NCI-H524 treated with DMSO at 0.1 percent for 48 hours (cell line): ENCODE measurements at places on chromosomes 7 and 10.

DNA sequence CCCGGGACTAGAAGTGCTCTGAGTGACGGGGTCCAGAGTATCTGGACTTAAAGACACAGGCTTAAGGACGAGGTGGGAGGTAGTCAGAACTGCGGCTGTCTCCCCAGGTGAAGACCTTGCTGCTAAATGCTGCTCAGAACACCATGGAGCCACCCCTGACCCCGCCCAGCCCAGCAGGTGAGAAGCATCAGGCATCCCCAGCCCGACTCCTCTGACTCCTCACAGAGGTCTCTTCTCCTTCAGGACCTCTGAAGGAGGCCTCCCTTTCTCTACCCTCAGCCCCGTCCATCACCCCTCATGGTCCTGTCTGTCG is 5.8 kb downstream of the NFKB2 start:
- DNase-seq, result no peak

GRCh38 chr7:111671927-111672326 is 109.6 kb upstream of the IMMP2L start:
- no peak for DNase-seq

DNA sequence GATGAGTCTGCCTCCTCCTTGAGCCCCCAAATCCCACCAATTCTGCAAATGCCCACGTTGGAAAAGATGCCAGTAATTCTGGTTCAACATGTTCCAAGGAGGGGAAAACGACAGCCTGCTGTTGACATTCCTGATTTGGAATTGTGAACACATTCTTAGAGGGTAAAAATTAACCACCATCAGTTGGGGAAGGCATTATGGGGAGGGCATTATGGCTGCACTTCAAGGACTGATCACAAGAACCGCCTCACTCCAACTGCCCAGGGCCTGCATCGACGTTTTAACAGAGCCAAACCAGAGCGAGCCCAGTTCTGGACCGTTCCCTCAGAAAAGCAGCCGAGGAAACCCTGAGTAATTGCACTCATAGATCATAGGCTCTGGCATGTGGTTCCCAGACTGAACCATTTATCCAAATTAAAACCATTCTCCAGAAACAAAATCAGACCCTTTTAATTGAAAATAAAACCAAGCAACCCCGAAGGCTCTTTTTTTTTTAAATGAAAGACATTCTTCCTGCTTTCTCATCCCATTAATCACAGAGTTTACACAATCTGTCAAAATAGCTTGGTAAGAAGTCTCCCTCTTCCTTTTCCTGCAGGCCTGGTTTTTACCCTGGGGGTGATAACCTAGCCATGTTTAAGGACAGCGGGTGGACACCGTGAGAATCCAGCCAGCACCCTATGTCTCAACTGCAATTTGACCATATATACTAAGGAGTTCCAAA is 8.0 kb downstream of the TNS3 start:
- DNase-seq, result no peak

- no peak for DNase-seq
Observed at GRCh38 chr7:31764462-31764861, 77.4 kb downstream of the PPP1R17 start.

DNA sequence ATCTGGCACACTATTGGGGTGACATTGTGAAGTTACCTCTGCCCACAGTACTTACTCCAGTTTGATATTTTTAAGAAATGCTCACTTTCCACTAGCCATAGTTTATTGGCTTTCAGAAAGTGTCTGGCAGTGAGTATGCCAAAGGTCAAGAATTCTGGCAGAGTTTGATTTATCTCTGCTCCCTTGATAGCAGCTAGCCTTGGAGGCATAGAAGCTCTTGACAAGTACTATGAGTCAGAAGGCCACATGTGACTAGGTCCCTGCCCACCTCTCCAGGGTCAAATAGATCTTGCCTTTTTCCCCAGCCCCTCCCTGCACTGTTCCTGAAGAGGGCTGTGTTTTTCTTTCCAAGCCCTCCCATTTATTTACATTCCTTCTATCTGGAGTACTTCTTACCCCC is 202.2 kb downstream of the AUTS2 start:
- no peak for DNase-seq

- DNase-seq, result no peak
Observed at GRCh38 chr7:105448181-105448580, 59.5 kb upstream of the SRPK2 start.

- DNase-seq, result no peak
Observed at GRCh38 chr10:17229016-17229716, 1.1 kb downstream of the VIM start.

GRCh38 chr7:93378131-93378760 is 146.1 kb downstream of the VPS50 start:
- DNase-seq, result no peak

- no peak for DNase-seq
Observed at GRCh38 chr10:125348536-125348935, 188.2 kb upstream of the CTBP2 start.

- no peak for DNase-seq
Observed at GRCh38 chr10:44851413-44851812, 59.7 kb upstream of the TMEM72 start.

DNA sequence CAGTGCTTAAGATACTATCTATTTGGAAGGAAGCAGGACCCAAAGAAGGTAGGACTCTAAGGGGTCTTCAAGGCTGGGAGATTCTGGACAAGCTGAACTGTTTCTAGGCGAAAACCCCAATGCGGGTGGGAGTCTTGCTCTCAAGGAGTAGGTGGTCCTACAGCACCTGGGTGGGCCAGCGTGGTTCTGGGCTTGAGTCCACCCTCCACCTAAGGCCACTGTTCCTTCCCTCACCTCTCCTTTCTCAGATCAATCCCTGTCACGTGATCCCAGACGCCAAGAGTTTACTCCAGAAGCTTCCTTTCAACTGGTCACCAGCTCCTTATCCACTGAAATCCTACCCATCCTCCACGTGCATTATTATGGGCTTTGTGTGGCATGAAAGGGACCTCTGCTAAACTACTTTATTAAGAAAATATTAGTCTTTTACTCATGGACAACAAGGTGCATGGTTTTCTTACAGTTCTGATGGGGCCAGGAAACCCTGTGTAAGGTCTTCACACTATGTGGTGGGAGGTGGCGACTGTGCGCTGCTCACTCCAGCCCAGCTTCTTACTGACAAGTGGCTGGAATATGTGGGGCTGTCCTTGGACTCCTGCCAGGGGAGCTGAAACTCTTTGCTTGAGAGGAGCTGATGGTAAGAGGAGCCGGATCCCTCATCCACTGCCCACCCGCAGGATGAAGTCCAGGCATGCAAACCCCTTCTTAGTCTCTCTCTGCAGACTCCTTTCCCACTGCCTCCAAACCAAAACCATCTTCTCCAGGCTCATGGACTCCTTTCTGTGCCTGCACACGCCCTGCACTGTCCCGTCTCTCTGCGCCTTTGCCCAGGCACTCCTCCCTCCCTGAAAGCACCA is 1.6 kb downstream of the ZNF746 start:
- DNase-seq, result no peak

GRCh38 chr7:70631718-70632117 is 500.2 kb upstream of the GALNT17 start:
- peak; percentile 85 for DNase-seq

- no peak for DNase-seq
Observed at GRCh38 chr7:140222814-140223213, 46.0 kb upstream of the KDM7A start.

DNA sequence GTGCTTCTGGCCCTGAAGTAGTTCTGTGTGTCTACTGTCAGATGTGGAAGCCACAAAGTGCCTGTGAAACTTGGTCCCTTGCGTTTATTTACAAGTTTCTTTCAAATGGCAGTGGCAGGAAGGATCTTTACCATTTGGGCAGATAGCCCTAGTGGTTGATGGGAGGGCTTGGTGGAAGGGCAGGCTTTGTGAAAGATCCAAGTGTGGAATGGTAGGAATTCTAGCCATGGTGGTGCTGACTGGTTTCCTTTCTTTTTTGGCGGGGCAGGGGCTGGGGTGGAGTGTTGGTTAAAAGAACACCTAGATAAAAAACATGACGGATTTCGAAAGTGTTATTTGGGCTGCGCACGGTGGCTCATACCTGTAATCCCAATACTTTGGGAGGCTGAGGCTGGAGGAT is 27.0 kb downstream of the AUTS2 start:
- DNase-seq, result no peak

- DNase-seq, result peak; percentile 9
Observed at GRCh38 chr10:44978570-44979280, at the start of gene DEPP1. TSS of gene DEPP1 (minus strand) at chr10:44978809. CDS start at chr10:44978030, 779 bp downstream.

DNA sequence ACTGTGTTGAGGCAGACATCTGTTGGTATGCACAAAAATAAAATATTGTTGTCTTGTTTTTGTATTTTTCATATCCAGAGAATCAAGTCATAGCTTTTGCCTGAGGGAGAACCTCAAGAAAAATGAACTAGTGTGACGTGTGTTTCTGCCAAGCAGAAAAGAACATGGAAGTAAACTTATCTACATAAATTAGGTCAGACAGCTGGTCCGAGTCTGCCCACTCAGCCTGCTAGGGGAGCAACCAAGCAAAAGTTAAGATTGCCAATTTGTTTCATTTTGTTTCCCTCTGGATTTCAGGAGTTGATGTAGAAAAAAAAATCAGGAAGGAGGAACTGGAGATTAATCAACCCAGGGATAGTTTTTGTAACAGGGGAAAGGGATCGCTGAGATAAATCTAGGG is 572.4 kb upstream of the LRRTM3 start:
- DNase-seq, result no peak

- DNase-seq, result no peak
Observed at GRCh38 chr10:109886037-109886780, 37.1 kb downstream of the XPNPEP1 start.

DNA sequence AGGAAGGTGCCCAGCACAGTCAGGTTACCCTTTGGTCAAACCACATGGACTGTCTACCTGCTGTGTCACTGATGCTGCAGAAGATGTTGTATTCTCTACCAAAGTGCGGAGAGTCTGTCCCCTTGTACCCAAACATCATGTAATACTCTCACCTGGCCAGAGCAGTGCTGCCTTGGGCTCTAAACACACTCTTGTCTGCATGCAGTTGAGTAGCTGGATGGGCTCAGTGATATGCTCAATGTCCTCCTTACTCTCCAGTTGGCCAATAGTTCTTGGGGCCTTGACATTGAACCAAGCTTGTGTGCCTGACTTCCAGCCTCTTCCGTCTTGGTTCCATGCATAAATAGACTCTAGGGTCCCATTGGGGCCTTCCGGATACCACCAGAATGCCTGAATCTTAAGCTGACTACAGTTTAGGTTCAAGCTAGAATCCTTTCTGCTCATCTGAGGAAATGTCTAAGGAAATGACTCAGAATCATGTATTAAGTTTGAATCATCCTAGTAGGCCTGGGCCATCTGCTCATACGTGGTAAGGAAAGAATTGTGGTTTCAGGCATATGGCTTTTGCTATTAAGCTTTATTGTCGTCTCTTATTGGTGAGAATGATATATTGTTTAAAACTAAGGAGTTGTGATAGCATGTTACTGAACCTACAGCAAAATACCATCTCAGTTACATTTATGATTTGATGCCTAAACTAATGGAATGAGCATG is 118.0 kb downstream of the OTUD1 start:
- no peak for DNase-seq

DNA sequence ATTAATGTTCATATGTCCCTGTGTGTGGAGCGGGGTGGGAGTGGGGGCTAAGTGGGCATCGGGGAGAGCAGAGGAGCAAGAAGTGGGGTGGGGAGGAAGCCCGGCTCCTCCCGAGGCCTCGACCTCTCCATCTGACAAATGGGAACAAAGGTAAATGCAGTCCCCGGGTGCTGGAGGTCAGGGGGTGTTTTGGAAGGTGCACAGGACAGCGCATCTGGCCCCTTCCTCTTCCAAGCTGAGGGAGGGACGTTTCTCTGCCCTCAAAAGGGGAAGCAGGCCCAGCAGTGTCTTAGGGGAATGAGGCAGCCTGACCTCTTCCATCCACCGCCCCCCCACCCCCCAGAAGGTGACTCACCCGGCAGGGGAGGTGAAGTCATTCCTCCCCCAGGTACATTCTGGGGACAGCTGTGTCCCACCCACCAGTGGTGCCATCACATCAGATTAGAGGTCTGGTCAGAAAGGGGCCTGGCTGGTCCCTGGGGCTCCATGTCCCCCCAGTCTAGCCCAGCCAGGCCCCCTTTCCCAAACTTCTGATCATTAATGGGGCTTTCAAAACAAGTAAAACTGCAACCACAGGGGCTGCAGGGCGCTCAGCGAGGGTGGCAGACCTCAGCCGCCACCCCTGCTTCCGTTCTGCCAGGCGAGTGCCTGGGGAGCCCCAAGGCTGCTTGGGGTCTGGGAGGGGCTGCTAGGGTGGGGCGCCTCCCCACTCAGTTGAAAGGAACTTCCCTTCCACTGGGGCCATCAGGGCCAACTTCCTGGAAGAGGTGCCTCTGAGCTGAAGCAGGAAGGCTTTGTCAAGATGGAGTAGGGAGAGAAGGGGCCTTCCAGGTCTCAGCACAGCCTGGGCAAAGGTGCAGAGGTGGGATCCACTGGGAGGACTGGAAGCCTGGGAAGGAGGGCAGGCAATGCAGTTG is 10.8 kb downstream of the LFNG start:
- no peak for DNase-seq

- no peak for DNase-seq
Observed at GRCh38 chr7:40526951-40527715, 392.3 kb downstream of the SUGCT start.

- DNase-seq, result no peak
Observed at GRCh38 chr10:92419740-92420545, 129.0 kb downstream of the MARCHF5 start.

- no peak for DNase-seq
Observed at GRCh38 chr10:104350127-104350635, 3.5 kb upstream of the CFAP58 start.

DNA sequence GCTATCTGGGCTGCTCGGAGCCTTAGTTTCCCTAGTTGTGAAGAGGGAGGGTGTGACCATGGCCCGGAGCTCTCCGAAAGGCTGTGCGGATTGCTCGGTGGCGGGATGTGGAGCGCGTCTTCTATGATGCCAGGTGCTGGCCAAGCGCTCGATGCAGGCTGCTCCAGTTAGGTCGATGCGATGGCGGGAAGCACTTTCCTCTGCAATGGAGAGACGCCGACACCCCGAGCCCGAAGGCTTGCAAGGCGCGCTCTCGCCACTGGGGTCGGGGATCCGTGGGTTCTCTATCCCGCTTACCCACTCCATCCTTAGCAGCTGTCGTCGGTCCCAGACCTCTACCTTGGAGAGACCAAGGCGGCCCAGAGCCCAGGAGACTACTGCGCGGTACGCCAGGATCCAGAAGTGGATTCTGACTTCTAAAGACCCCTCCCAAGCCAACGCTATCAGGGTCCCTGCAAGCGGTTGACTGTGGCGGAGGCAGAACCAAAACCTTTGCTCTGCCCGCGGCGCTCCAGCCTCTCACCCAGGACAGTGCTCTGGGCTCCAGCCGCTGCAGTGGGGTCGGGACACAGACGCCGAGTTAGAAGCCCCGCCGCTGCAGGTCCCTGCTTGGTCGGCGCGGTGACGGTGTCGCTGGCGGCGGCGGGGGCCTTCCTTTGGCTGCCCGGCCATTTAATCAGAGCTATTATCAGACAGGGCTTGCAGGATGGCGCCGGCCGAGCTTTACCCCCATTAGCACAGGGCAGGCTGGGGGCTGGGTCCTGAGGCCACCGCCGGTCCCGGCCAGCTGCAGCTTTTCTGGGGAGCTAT is 7.8 kb upstream of the TBX20 start:
- no peak for DNase-seq

DNA sequence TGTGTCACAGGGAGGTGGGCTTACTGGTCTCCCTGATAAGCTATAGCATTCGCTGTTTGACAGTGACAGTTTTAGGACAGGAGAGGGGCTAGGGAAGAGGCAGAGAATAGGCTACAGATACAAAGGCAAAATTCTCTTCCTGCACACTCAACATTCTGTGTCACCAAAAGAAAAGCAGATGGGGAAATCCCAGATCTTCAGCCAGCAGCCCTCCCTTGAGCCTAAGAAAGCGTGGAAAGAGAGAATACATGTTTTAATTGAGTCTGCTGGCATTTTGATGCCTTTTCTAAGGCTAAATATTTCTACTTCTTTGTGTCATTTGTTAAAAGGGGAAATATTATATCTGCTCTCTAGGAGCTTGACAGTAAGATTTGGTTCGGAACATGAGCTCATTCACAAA is 247.0 kb downstream of the TRIL start:
- no peak for DNase-seq
